WTC11 (cell line): ENCODE measurements at places on chromosomes 5 and 9.

- DNase-seq, result no peak
Observed at GRCh38 chr5:172664018-172664417, 23.0 kb downstream of the NEURL1B start.

DNA sequence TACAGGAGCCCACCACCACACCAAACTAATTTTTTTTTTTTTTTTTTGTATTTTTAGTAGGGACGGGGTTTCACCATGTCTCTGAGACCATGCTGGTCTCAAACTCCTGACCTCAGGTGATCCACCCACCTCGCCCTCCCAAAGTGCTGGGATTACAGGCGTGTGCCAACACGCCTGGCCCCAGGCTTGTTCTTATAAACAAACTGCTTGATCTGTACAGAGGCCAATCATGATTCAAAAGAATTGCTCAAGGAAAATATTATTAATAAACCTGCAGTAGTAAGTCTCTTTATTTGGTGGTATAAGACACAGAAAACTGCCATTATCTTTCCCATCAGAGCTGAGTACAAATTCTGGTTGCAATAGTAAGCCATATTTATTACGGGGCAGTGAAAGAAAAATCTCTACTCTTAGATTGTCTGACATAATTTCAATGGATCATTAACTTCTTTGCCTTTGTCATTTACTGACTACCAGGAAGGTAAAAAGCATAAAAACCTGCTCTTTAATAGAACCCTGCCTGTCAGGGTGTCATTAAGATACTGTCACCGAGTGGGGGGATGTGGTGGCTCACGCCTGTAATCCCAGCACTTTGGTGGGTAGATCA is 33.3 kb downstream of the RASEF start:
- no peak for DNase-seq

DNA sequence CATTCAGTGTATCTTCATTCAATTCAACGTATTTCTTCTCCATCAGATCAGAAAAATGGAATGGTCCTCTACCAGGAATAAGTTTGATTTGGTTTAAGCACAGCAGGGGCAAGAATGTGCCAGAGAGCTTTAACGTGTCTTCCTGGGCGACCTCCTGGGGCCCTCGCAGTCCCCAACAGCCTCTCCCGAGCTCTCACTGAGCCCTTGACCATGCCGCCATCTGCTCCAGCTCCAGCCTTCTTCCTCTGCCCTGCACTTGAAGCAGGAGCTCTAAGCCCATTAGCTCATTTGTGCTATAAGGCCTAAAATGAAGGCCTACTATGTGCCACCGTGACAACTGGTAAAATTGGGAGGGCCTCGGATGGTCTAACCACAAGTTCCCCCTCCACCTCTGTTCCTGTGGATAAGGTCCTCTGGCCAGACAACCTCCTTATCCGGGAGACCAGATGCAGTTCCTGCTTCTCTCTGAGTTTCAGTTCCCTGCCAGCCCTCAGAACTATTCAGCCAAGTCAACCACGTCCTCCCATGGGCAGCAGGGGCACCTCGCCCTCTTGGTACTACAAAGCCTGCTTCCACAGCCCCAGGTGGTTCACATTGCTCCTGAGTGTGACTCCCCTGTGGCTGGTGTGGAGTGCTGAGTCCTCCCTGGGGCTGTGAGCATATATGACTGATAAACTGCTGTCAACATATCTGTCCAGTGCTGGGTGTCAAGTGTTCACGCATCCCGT is 35.8 kb downstream of the C5orf15 start:
- no peak for DNase-seq

DNA sequence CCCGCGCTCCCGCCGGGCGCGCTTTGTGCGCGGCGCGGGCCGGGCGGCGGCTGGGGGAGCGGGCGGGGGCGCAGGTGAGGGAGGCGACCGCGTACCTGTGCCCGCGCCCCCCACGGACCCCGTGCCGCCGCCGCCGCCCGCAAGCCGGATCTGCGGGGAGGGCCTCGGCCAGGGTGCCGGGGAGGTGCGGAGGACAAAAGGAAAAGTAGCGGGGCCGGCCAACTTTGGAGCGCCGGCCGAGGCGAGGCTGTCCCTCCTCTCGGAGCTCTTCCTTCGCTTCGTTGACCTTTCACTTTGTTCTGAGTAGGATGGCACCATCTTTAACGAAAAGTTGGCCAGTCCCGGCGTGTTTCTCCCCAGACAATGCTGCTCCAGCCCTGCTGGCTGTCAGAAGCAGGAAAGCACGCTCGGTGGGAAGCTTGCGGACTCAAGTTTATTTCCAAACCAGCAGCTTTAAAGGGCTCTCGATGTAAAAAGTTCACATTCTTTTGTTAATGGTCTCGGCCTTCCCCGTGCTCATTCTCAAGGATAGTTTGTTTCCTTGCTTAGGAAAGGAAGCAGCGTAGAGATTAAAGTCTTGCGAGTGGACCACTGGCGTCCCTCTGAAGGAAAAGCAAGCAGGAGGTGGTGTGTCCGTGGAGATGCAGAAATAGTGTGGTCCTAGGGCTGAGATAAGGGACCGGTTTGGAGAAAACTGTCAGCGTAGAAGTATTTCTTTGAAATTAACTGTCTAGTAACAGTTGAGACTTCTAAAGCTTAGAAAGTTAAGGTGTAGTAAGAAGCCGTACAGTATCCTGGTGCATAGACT is 639 bp downstream of the EHMT1 start:
- peak; percentile 38 for DNase-seq

DNA sequence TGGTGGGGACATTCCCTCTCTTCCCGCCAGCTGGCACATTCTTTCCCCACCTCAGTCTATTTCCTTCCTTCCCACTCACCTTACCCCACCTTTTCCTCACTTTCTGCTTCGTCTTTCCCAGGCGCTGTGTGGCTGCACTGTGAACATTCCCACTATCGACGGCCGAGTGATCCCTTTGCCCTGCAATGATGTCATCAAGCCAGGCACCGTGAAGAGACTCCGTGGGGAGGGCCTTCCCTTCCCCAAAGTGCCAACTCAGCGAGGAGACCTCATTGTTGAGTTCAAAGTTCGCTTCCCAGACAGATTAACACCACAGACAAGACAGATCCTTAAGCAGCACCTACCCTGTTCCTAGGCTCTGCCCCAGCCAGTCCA is 7.3 kb downstream of the DNAJB5 start:
- no peak for DNase-seq

GRCh38 chr9:121463026-121463807 is 36.4 kb downstream of the GGTA1 start:
- DNase-seq, result peak; percentile 82

GRCh38 chr5:77167695-77168121 is 42.8 kb upstream of the PDE8B start:
- no peak for DNase-seq

DNA sequence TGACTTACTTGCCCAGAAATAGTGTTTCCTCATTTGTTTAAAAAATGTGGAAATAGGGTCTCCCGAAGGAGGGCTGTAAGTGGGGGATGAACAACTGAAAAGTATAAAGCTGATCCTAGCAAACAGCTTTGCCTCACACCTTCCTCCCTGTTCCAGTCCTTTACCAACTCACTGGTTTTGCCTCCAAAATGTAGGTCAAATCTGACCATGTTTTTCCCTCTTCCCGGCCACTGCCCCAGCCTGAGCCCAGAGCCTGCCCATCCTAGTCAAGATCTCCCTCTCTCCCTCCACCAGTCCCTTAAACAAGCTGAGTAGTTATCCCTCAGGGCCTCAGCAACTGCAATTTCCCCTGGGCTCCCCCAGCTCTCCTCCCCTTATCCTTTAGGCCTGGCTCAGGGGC is 82.4 kb upstream of the FBXW11 start:
- no peak for DNase-seq
